ENCODE measurements at places on chromosomes 2 and 18.
A peak's percentile ranks its signal among the peaks of the same experiment; 100 is the strongest.

- no peak for DNase-seq
Measured at GRCh38 chr18:54112356-54112755, 112.1 kb downstream of the MBD2 start.

- DNase-seq = no peak
Measured at GRCh38 chr2:33489835-33490431, 13.5 kb downstream of the RASGRP3 start.

DNA sequence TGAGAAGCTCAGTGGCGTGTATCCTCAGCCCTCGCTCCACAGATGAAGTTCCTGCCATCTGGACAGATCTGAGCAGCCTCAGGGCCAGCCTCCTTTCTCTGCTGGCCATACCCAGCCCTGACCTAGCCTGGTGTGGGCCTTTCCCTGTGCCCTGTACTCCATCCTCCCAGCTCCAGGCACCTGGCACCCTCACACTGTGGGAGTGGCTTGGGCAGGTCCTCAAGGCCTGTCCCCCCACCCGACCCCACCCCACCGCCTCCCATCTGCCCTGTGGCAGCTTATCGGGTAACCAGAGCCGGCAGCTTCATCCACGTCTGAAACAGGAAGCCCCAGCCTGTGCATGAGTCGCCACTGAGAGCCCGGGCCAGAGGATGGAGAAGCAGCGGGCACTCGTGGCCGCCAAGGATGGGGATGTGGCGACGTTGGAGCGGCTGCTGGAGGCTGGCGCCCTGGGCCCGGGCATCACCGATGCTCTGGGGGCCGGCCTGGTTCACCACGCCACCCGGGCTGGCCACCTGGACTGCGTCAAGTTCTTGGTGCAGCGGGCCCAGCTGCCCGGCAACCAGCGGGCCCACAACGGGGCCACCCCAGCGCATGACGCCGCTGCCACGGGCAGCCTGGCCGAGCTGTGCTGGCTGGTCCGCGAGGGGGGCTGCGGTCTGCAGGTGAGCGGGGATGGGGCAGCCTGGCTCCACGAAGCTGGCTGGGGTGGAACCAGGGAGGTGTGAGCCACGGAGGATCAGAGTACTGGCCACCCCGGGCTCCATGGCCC lies at the start of gene ESPNL:
Gene ESPNL, plus strand, starts transcription at position 292 of the 772 bp plus-strand sequence. Its CDS starts 80 bp downstream, at position 372.
- peak; percentile 41 for DNase-seq

- DNase-seq = no peak
Measured at GRCh38 chr2:106885329-106885728, 638 bp downstream of the ST6GAL2 start.

DNA sequence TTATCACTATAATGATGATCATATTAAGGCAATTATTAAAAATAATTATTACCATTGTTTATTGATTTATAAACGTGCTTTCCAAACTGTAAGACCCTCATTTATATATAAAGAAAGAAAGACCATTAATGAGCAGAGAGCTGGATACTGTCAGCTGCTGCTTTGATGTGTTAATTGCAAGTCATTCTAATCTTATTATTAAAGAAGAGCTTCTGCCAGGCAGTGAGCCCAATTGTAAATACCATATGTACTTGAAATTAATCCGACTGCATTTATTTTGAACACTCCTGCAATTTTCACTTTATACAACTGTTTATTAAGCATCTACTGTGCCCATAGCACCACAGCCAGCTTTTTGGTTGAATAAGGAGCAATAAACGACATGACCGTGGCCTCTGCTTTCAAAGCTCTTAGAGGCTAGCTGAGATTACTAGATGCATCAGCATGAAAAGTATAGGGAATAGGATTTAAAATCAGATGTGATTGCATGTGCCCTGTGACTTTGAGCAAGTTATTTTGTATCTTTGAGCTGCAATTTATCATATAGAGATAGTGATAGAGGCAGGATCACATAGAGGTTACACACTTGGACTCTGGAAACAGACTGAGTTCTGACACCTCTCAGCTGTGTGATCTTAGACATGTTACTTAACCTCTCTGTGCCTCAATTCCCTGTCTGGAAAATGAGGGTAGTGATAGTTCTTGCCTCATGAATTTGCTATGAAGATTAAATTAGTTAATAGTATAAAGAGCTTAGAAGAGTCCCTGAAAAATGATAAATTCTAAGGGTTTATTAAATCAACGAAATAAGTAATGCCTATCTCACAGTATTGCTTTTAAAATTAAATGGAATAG lies 83.4 kb downstream of the MYCN start:
- DNase-seq = peak; percentile 66

DNA sequence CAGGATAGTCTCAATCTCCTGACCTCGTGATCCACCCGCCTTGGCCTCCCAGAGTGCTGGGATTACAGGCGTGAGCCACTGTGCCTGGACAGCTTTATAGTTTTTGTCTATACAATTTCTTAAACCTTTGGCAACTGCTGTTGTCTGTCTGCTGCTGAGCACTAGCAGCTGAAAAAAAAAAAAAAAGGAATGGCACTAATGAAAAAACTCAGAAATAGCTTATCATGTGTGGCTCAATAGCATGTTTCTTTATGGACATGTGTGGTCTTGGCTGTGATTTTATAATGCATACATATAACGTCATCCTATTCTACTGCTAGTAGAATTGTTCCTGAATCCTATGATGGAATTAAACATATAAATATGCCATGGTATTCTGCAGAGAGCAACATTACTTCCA lies 231.2 kb downstream of the TPGS2 start:
- no peak for DNase-seq

- DNase-seq = no peak
Measured at GRCh38 chr2:120390381-120391055, 44.6 kb downstream of the INHBB start.

- DNase-seq = no peak
Measured at GRCh38 chr18:54261894-54262293, 7.4 kb upstream of the POLI start.

GRCh38 chr18:27717816-27718215 lies 459.1 kb downstream of the CDH2 start:
- DNase-seq = no peak

DNA sequence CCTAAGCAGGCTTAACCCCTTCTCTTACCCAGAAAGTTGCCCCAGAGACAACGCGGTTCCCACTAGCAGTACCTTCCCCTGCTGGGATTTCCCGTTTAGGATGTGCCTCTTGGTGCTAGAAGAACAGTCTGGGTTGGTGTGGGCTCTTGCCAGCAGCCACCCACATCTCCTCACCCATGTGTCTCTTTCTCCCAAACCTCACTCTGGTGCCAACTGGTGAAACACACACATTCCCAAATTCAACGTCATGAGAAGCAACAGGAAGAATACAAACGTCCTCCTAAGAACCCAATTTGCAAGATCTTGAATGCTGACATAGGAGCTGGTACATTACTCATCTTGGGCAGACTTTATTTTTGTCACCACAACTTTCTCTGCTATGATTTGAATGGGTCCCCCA lies 36.2 kb downstream of the DIPK1C start:
- no peak for DNase-seq

GRCh38 chr2:41775366-41776025 lies 272.3 kb upstream of the PKDCC start:
- peak; percentile 70 for DNase-seq

GRCh38 chr2:217445723-217446122 lies 557.1 kb downstream of the TNS1 start:
- DNase-seq = no peak

DNA sequence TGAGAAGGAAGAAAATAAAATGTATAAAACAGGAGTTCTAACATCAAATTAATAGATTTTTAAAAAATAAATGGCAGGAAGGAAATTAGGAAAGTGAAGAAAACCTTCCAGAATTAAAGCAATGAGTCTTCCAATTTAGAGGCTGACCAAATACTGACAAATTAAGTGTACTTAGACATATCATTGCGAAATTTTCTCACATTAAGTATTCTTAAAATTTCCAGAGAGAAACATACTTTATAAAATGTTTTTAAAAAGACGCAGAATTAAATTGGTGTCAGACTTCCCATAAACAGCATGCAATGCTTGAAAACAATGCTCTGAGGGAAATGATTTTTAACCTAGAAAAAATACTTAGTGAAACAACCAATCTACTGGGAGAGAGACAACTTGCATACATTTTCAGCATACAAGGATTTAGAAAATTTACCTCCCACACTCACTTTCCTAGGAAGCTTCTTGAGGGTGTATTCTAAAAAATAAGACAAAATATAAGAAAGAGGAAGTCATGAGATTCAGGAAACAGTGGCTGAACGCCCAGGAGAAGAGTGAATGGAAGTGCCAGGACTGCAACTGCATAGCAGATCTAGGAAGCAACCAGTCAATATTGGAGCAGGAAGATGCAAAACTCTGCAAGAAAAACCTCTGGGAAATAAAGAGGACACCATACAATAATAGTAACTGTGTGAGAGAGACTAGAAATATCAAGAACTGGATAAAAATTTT lies 339.9 kb downstream of the ADCYAP1 start:
- DNase-seq = no peak

DNA sequence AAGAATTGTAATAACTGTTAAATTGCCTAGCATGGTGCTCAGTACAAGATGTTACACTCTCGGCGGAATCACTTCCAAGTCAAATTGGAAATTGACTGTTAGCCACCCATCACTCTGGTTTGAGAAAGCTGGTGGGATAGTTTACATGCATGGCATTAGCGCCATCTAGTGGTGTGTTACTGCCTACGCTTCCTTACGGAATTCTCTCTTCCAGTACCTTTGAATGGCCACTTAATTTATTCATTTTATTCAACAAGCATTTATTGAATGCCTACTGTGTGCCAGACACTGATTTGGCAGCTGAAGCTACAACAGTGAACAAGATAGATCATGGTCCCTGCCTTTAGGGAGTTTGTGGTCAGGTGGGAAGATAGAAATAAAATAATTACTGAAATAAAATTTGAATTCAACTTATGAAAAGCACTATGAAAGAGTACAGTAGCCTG lies 171.2 kb downstream of the TMEM247 start:
- DNase-seq = peak; percentile 25

GRCh38 chr2:8402222-8402621 lies 279.6 kb upstream of the ID2 start:
- DNase-seq = peak; percentile 80

- DNase-seq = no peak
Measured at GRCh38 chr18:49988101-49988500, 174.8 kb upstream of the ACAA2 start.

DNA sequence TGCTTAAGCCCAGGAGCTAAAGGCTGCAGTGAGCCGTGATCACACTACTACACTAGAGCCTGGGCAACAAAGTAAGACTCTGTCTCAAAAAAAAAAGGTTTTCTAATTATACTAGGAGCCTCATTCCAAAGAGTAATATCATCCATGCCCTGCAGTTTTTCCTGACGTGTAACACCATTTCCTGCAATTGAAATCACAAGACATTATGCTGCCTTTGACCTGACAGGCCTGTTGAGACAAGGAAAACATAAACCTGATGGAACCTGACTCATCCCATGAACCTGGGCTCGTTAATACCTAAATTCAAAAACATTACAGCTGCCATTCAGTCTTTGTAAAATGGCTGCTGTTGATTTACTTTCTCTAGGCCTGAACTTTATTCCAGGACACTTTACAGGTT lies 58.7 kb upstream of the PEX13 start:
- DNase-seq = no peak

DNA sequence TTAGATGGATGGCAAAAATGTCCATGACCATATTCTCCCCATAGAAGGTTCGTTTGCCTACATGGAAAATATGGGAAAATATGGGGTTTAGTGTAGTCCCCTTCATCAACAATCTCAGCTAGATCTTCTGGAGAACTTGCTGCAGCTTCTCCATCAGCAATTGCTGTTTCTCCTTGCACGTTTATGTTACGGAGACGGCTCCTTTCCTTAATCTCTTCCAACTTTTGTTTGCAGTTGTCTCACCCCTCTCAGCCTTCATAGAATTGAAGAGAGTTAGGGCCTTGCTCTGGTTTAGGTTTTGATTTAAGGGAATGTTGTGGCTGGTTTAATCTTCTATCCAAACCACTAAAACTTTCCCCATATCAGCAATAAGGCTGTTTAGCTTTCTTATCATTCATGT lies 28.9 kb downstream of the MYCN start:
- DNase-seq = no peak

DNA sequence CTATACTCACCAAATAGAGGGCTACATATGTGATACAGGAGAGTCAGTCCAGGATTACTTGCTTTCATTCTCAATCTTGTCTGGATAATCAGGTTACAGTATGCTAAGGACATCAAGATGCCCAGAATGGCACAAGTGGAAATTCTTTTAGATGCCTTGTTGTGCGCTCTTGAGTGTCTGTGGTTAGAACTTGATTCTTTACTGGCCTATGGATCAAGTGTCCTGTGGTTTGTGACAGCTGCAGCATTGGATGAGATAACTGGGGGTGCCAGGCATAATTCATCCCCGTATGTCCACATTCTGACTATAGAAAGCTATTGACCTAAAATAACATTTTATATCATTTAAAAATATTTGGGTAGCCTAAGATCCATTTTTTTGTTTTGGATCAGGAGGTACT lies 40.1 kb downstream of the CDC42EP3 start:
- no peak for DNase-seq

- no peak for DNase-seq
Measured at GRCh38 chr2:149585166-149585885, 2.2 kb downstream of the MMADHC start.

DNA sequence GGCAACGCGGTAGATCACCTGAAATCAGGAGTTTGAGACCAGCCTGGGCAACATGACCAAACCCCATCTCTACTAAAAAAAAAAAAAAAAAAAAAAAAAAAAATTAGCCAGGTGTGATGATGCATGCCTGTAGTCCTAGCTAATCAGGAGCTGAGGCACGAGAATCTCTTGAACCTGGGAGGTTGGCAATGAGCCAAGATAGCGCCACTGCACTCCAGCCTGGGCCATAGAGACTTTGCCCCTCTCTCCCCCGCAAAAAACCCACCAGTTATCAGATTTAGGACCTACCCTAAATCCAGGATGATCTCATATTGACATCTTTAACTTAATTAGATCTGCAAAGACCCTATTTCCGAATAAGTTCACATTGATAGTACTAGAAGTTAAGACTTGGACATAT lies 29.2 kb upstream of the LDAH start:
- no peak for DNase-seq

GRCh38 chr2:7450188-7450832 lies 533.1 kb downstream of the RNF144A start:
- no peak for DNase-seq

- no peak for DNase-seq
Measured at GRCh38 chr2:133642791-133643191, 74.5 kb upstream of the NCKAP5 start.

- DNase-seq = no peak
Measured at GRCh38 chr2:15066138-15066537, 433.6 kb downstream of the LRATD1 start.

GRCh38 chr2:74205596-74205995 lies 7.2 kb downstream of the MTHFD2 start:
- no peak for DNase-seq

- peak; percentile 15 for DNase-seq
Measured at GRCh38 chr2:233832869-233833311, 21.4 kb downstream of the HJURP start.
